ENCODE measurements at places on chromosomes 6 and 20.

- DNase-seq: peak; percentile 43
These were observed 33.7 kb upstream of the IYD start for GRCh38 chr6:150334790-150335783.

DNA sequence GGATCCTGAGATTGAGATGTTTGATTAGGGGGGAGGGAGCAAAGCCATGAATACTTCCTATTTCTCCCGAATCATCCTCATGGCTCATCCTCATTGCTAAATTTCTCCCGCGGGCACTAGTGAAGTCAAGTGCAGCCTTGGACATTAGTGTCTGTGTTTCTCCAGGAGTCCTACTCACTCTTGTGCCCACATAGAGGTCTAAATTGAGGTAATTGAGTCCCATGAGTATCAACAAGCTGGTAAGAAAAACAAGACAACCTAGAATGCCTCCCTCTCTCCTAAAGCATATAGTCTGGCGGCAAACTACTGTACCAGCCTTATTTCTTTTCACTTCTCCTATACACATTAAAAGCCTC lies 420 bp downstream of the CENPQ start:
- no peak for DNase-seq

- peak; percentile 59 for DNase-seq
These were observed at the start of gene MYL9 for GRCh38 chr20:36541227-36541767. Gene MYL9, plus strand, starts transcription at chr20:36541519. Its CDS starts 3,366 bp downstream, at chr20:36544885.

DNA sequence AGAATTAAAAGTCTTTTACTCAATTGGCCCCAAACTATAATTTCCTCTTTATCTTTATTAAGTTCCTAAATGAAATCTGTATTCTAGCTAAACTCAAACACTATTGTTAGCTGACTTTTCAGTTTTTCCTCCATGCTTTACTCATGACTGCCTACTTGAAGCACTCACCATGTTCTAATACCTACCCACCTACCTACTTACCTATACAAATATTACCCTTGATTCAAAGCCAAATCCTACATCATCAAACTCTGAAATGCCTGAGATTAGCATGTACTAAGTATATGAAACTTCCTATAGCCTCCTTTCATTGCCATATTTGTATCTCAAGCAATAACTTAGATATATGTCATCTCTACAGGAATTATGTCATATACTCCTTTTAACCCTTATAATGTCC lies 259.7 kb downstream of the HDGFL1 start:
- DNase-seq: no peak

DNA sequence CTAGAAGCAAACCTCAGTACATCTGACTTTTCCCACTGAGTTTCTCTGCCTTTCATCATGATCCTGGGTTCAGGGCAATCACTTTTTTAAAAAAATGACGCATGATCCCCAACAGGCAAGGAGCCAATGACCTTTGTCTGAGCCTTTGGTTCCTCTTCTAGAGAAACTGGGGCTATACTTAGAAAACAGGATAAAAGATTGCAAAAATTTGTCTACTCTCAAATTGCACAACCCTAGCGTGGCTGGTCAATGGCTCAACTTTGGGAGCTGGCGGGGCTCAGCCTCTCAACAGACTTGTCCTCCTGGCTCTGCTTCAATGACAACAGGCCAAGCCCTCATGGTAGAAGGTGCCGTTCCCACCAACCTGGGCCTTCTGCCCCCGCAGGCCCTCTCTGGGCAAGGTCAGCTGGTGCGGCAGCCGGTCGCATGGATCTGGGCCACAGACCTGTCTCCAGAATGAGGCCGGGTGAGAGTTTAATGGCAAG lies 48.7 kb downstream of the PDYN start:
- DNase-seq: no peak

- no peak for DNase-seq
These were observed 72.1 kb downstream of the MAP3K5 start for GRCh38 chr6:136720045-136720770.

DNA sequence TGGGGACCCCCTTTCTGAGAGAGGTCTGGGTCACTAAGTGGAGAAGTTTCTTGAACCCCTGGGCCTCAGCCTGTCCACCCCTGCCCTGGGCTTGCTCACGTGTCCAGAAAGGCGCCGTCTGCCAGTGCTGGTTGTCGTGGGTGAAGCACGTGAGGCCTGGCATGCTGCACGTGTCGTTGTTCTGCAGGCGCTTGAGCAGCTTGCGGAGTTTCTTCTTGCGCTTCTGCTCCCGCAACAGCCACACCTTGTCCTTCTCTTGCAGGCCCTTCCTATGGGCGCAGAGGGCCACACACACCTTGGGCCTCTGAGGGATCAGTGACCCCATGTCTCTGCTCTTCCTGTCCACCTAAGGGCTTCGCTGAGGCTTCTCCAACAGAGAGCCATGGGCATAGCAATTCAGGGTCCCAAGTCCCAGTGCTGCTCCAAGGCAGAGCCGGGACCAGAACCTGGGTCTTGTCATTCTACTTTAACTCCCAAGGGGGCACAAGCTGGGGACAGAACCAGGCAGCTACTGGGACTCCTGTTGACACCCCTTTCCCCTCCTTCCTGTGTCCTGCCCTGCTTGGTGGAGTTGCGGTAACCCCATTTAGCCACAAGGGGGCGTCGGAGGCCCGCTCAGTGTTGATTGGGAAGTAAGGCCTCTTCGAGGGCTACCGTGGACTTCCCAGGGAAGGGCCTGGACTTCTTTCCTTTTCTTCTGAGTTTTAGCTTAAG lies 121.8 kb downstream of the SULF2 start:
- DNase-seq: peak; percentile 81

All from M059J (cell line).